ENCODE measurements at places on chromosomes 11 and 22. TPM values are rescaled to one million over a fixed set of nuclear protein-coding genes. Genes with fewer than 3 reads are reported as not detected.

NOX4 gene
- 11.4 TPM for total RNA-seq

DNA sequence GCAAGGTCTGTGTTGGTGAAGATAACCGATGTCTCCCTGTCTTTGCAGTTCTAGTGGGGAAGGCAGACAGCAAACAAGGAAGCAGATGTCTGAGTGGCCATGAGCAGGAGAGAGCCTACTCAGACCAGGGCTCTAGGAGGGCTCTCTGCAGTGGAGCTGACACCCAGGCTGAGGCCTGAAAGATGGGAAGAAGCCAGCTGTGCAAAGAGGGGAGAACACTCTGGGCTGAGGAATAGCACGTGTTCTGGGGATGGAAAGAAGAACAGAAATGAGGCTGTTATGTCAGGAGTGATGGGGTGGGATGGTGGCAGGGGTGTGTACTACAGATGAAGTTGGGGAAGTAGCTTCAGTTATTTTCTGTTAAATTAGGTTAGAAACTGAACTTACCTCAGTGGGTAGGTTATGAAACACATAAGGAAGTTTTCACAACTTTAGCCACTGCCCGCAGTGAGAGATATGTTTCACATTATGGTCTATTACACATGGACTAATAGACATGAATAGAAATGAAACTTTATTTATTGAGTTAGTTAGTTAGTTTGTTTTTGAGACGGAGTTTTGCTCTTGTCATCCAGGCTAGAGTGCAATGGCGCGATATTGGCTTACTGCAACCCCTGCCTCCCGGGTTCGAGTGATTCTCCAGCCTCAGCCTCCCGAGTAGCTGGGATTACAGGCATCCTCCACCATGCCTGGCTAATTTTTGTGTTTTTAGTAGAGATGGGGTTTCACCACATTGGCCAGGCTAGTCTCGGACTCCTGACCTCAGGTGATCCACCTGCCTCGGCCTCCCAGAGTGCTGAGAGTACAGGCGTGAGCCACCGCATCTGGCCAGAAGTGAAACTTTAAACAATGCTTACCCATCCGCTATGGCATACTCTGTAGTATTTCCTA is 7.8 kb downstream of the DCPS start:
- no peak for DNase-seq

DNA sequence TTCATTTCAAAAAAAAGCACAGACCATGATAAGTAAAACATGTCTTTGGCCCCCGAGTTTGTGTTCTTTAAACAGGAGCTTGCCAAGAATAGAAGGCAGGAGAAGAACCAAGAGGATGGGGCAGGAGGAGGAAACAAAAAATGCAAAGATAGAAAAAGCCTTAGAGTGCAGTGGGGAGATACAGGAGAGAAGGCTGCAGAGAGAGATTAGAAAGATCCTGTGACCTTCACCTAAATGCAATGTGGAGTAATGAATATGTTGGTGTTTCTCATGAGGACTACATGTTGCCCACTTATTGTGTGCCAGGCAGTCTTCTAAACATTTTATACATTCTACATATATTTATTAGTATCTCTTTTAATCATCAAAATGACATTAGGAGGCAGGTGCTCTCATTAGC is 2.3 kb upstream of the APLNR start:
- no peak for DNase-seq

DNA sequence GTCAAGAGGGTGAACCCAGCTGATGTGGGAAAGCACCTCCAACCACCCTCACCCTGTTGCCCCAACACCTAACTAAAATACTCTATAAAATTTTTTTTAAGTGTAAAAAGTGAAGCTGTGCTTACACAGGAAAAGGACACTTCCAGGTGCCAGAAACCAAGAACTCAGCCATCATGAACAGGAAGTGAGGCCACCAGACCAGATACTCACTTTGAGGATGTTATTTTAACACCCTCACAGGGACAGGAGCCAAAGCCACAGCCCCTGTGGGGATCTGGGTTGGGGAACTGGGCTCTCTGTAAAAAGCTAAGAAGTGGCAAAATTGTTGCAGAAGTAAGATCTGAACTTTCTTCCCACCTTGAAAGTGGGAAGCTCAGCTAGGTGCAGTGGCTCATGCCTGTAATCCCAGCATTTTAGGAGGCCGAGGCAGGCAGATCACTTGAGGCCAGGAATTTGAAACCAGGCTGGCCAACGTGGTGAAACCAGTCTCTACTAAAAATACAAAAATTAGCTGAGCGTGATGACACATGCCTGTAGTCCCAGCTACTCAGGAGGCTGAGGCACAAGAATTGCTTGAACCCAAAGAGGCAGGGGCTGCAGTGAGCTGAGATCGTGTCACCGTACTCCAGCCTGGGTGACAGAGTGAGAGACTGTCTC is 3.8 kb downstream of the RSPH14 start:
- no peak for DNase-seq

DNA sequence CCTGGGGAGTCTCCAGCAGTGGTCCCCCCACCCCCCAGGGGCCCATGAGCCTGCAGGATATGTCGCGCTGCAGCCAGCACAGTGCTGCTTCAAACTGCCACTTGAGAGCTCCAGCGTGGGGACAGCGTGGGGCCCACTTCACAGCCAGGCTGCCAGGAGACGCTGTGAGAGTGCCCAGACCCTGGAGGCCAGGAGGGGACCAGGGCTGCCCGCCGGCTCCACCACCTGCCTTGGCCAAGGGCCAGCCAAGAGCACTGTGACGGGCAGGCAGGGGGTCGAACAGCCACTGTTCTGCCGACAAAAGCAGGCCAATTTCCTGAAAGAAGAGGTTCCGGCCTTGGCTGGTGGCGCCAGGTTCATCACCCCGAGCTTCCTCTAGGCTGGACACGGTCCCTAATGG is 60.2 kb downstream of the FLRT1 start:
- DNase-seq: no peak

TRPC6 gene
- 2.6 TPM for total RNA-seq

- DNase-seq: no peak
These were observed 16.1 kb downstream of the LMO2 start for GRCh38 chr11:33875621-33876294.

HBD gene
- total RNA-seq: 0.80 TPM

DNA sequence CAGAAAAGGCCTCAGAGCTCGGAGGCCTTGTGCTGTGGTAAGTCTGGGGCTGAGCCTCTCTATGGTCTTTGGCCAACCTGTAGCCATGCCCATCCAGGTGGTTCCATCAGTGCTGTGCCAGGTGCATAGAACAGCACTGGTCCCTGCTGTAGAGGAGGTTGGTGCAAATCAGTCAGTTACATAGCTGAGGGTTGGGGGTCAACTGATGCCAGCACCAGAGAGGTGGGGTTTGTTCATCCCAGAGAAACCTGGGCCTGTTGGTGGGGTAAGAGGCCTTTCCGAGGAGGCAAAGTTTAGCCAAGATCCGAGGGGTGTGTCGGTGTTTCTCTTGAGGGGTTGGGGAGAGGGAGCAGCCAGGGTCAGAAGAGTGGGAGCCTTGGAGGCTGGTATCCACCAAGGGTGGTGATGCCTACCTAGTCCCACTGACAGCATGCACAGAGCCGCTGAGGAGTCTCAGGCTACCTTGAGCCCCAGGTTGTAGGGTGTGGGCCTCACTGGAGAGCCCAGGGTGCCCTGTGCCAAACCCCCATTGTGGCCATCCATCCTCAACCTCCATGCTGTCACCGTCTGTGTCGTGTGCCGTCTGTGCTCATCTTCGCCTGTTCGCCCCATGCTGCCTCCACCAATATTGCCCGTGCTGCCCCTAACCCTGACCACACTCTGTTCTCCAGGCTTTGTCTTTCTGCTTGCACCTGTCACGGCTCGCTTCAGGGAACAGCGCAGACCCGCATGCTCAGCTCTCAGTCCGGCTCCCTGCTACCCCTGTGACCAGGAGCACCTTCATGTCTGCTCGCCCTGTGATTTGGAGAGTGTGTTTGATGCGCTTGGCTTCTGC is 78.7 kb upstream of the SUSD2 start:
- DNase-seq: peak; percentile 76

TBC1D22A gene
- total RNA-seq: 24.5 TPM

AIFM3 gene
- 2.1 TPM for total RNA-seq

GRCh38 chr11:96021901-96022650 is 98.2 kb upstream of the MTMR2 start:
- DNase-seq: no peak

BUD13 gene
- total RNA-seq: 13.4 TPM

DNA sequence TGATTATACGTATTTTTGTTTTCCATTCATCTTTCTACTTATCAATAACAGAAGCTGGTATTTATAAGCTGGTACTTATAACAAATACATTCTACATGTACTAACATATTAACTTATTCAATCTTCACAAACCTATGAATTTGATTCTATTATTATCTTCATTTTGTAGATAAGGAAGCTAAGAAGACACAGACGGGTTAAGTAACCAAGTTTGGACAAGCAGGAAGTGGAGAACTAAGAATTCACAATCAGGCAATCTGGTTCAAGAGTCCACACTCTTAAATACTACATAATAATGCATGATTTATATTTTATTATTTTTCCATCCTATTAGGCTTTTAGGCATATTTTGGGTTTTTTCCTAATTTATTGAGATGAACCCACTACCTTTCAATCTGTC is 25.0 kb downstream of the FCHSD2 start:
- DNase-seq: no peak

OR2AG2 gene
- total RNA-seq: 0.06 TPM

DEUP1 gene
- total RNA-seq: not detected

DNA sequence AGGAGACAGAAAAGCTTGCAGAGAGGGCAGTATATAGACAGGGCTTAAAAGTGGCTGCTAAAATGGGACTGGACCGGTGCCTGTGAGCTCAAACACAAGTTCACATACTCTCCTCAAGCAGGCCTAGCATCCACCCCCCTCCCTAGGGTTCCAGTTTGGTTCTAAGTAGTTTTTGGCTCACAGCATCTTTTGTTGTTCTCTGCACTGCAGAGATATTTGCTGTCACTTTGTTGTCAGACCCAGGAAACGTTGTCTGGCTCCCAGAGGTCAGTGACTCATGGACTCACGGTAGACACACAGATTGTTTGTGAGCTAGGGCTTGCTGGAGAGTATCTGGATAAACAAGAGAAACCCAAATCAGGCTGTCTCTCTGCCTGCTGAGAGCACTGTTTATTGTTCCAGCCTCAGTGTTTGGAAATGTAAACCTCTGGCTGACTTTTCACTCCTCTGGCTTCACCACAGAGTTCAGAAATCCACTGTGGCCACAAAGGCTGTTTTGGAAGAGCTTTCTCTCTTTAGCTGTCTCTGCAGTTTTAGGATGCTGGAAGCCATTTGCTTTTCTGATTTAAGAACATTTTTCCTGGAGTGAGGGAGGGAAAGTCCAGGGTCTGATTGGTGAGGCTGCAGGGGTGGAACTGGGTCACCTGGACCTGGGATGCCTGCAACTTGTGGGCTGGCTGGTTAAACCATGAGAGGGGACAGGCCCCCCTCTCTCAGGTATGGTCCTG is 303.7 kb upstream of the PLET1 start:
- no peak for DNase-seq

Measured in mesenteric fat pad (tissue), 1 donor.